ENCODE measurements at places on chromosomes 7 and 10.

DNA sequence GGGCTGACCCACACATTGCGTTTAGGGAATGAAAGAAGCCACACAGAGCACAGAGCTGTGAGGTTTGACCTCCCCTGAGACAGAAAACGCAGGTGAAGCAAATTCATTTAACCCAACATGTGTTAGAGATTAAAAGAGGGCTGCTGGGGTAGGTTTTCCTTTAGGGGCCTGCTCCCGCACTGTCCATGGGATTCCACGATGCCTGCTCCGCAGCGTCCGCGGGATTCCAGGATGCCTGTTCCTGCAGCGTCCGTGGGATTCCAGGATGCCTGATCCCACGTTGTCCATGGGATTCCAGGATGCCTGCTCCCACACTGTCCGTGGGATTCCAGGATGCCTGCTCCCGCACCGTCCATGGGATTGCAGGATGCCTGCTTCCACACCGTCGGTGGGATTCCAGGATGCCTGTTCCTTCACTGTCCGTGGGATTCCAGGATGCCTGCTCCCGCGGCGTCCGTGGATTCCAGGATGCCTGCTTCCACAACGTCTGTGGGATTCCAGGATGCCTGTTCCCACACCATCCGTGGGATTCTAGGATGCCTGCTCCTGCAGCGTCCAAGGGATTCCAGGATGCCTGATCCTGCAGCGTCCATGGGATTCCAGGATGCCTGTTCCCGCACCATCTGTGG, 78.7 kb downstream of the VIPR2 start:
- no peak for DNase-seq

- DNase-seq: no peak
Measured at GRCh38 chr7:33964417-33965182, 59.3 kb downstream of the BMPER start.

DNA sequence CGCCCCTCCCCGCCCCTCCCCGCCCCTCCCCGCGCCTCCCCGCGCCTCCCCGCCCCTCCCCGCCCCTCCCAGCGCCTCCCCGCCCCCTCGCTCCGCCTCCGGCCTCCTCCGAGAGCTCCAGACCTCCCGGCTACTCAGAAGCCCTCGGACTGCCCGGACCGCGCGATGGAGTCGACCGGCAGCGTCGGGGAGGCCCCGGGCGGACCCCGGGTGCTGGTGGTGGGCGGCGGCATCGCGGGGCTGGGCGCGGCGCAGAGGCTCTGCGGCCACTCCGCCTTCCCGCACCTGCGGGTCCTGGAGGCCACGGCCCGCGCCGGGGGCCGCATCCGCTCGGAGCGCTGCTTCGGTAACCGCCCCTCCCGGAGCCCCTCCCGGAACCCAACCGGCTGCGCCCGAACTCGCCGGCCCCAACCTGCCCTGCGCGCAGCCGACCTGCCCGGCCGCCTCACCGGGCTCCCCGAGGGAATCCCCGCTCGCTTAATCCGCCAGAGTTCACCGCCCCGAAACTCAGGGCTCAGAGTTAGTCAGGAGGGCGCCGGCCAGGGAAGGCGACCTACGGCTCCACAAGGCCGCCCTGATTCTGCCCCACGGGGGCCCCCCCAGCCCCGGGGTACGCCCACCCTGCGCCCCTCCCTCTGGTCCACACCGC, at the start of gene PAOX:
Gene PAOX, plus strand, starts transcription at position 111 of the 649 bp plus-strand sequence. Its CDS starts 55 bp downstream, at position 166.
- peak; percentile 71 for DNase-seq

DNA sequence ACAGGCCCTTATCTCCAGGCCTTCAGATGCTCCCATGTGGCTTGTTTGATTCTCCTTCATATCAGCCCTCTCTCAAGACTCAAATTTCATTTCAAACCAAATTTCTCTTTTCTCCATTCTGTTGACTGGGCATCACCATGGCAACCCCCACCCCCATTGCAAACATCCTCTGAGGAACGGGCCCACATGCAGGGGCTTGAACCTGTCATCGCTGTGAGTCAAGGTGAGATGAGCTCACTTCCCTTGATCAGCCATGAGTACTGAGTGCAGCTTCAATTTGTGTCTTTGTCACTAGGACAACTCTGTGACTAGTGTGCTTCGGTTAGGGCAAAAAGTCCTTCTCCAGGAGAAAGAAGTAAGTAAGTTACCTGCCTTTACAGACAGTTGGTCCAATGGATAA, 41.9 kb downstream of the CALML3 start:
- DNase-seq: no peak

GRCh38 chr7:39921506-39922175, 28.4 kb upstream of the CDK13 start:
- DNase-seq: no peak
